ENCODE measurements at places on chromosomes 4 and X. TPM values are rescaled to one million over a fixed set of nuclear protein-coding genes. Genes with fewer than 3 reads are reported as not detected.

GRCh38 chr4:112031712-112032328 is 113.4 kb upstream of the FAM241A start:
- no peak for DNase-seq

DNA sequence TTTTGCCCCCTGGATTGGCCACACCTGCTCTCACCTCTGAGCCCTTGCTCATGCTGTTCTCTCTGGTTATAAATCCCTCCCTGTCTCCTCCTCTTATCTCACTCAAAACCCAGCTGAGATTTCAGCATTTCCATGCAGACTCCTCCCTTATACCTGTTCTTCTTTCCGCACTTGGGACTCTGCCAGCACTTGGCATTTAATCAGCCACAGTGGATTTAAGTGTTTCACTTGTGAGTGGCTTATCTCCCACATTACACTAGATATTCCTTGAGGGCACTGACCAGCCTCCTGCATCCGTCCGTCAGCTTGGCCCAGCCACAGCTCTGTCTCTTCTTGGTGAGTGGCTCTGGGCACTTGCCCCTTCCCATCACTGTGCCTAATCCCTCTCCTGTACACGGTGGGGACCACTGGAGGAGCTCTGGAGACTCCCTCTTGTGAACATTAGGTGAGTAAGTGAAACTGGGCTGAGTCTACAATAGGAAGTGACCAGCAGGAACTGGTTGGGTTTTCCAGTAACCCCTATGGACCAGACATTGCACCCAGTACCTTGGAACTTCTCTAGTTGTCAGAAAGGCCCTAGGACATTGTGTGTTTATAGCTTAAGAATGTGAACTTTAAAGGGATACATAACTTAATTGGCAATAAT is 19.9 kb downstream of the FGFBP1 start:
- DNase-seq = no peak

GRCh38 chrX:46929439-46930261 is 17.4 kb downstream of the JADE3 start:
- no peak for DNase-seq

The SERTM2 gene
- total RNA-seq = not detected

The UGT2A1 gene
- total RNA-seq = not detected

DNA sequence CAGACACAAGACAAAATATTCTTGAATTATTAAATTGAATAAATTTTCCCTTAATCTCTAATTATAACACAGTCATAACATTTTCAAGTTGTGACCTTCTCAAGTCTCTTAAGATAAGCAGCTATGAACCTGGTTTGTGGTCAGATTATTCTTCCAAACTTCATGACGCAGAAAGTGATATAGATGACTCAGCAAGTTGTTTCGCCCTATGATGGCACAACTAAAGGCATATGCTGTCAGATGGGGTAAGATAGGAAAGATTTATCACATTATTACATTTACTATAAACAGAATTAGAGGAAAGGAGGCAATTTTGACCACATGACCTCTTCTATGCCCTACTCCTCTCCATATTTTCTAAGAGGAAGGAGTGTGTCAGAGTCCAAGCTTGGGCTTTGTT is 4.6 kb upstream of the DCAF12L2 start:
- DNase-seq = no peak

DNA sequence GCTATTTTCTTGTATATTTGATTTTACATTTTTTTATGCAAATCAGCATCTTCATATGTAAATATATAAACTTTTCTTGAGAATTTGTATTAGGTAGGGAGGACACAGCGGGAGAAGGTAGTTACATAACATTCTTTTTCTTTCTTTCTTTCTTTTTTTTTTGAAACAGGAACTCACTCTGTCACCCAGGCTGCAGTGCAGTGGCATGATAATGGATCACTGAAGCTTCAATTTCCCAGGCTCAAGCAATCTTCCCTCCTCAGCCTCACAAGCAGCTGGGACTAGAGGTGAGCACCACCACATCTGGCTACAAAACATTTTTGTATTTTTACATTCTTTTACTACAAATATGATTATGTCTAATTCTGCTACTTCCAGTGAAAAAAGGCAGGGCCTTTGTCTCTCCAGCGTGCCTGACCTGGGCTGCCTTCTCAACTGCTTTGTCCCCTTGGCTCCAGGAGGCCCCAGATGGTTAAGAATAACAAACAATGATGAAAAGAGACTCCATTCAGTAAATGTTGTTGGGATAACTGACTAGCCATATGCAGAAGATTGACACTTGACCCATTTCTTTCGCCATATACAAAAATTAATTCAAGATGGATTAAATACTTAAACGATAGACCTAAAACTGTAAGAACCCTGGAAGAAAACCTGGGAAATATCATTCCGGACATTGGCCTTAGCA is 46.5 kb upstream of the FAT4 start:
- no peak for DNase-seq

DNA sequence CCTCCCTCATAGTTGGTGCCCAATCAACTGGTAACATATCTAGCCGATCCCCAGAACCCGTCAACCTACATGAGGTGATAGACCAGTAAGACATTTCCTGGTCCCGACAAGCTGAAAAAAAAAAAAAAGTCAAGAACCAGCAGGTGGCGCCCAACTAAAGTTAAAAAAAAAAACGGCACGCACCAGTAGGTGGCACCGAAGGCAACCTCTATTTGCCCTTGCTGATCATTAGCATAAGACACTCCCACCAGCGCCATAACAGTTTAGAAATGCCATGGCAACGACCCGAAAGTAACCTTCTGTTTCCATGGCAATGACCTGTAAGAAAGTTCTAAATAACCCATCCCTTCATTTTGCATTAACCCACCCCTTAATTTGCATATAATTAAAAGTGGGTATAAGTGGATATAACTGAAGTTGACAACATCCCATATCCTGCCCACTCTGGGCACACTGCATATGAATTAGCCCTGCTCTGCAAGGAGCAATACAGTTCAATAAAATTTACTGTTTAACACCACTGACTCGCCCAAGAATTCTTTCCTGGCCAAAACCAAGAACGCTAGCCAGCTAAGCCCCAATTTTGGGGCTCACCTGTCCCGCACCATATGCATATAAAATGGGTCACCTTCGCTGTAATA is 83.9 kb upstream of the SPANXB1 start:
- no peak for DNase-seq

The CLCN5 gene
- total RNA-seq = 2.7 TPM

- DNase-seq = no peak
Observed at GRCh38 chrX:16807548-16807947, 21.3 kb downstream of the TXLNG start.

The ADH1C gene
- 4.0 TPM for total RNA-seq

DNA sequence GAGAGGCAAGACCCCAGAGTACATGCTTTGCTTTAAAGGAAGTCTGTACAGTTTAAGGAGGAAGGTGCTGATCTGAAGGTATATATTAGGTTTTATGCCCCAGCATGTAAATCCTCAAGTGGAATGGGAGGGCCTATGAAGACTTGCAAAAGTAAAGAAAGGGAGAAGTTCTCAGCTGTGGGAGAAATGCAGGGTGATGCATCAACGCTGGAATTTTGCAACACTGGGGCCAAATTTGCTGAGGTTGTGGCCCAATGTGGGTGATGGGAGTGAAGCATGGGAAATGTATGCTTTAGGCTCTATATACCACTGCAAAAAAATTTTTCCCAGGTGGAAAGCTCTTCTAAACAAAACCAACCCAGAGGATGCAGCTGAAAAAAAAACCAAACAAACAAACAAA is 33.8 kb upstream of the GPR174 start:
- no peak for DNase-seq

DNA sequence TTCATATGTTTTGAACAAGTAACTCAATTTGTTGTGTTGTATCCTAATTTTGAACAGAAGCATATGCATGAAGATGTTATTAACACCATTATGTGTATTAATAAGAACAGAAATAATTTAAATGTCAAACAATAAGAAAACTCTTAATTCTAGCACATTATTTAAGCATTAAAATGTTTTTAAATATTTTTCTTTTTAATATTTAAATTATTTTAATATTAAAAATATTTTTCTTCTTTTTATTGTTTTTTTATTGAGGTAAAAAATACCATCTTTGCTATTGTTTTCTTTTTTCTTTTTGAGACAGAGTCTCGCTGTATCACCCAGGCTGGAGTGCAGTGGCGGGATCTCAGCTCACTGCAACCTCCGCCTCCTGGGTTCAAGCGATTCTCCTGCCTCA is 441.0 kb upstream of the GALNT7 start:
- no peak for DNase-seq

DNA sequence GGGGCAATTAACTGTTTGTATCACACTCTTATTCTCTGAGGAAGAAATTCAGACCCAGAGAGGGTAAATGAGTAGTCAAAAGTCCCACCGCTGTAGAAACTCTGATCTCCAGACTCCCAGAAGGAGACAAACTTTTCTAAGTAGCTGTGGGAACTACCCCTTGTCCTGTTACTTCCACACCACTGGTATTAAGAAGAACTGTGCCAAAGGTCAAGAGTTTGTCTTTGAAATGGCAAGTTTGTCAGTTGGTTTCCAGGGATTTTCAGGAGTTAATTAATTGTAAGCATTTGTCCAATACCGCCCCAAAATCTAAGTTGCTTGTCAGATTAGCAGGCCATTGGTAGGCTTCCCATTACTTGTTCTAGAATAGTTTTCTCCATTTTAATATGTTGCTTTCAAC is 85.7 kb downstream of the GC start:
- DNase-seq = no peak

The SLC34A2 gene
- 0.63 TPM for total RNA-seq

GRCh38 chr4:182000077-182000476 is 243.1 kb upstream of the TENM3 start:
- DNase-seq = no peak

GRCh38 chr4:106021737-106022410 is 126.6 kb downstream of the NPNT start:
- no peak for DNase-seq

GRCh38 chrX:88325634-88326033 is 421.4 kb upstream of the CPXCR1 start:
- no peak for DNase-seq

- DNase-seq = no peak
Observed at GRCh38 chr4:87193958-87194675, 26.3 kb downstream of the KLHL8 start.

DNA sequence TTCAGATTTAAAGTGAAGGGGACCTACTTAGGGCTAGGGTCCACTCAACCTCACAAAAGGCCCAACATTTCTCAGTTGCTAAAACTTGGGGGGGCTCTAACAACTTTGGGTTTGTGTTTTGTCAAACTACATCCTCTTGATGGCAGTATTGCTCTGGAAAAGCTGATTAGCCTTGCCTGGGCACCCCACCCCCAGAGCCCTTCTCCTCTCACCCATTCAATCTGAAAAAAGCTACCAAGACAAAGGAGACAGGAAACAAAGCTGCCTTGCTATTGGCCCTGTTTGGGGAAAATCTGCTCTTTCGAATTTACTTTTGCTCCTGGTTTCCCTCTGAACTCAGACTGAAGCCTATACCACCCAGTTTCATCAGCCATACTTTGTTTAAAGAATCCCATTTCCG is 195.2 kb upstream of the STK26 start:
- no peak for DNase-seq

All from esophagus muscularis mucosa (tissue), 4 donors.